Neural crest cell (in vitro differentiated cells): ENCODE measurements at places on chromosomes 7 and 10. TPM values are rescaled to one million over a fixed set of nuclear protein-coding genes. Genes with fewer than 3 reads are reported as not detected.

Gene FIGNL1
- 40.4 and 44.0 TPM in 2 replicates for total RNA-seq

Gene TCF7L2
- 34.8 and 39.7 TPM in 2 replicates for total RNA-seq

Gene FEZF1
- total RNA-seq = not detected in 2 replicates

Gene TMEM26
- total RNA-seq = 0.05 and 0.23 TPM in 2 replicates

DNA sequence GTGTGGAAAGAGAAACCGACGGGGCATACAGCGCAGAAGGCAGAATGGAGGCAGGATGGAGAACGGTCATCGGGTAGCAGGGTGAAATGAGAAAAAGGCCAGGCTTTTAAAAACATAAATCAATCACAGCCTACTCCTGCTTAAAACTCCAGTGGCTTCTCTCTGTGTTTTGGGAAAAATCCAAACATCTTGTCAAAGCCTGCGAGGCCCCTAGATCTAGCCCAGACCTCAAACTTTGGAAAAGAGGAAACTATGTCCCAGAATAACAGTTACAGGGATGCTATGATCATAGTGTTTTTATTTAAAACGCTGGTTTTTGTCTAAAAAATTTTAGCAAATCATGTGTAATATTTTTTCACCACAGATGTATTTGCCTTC, 41.1 kb downstream of the PPP1R3C start:
- no peak for DNase-seq

GRCh38 chr7:118080947-118081346, 103.0 kb upstream of the LSM8 start:
- DNase-seq = no peak

DNA sequence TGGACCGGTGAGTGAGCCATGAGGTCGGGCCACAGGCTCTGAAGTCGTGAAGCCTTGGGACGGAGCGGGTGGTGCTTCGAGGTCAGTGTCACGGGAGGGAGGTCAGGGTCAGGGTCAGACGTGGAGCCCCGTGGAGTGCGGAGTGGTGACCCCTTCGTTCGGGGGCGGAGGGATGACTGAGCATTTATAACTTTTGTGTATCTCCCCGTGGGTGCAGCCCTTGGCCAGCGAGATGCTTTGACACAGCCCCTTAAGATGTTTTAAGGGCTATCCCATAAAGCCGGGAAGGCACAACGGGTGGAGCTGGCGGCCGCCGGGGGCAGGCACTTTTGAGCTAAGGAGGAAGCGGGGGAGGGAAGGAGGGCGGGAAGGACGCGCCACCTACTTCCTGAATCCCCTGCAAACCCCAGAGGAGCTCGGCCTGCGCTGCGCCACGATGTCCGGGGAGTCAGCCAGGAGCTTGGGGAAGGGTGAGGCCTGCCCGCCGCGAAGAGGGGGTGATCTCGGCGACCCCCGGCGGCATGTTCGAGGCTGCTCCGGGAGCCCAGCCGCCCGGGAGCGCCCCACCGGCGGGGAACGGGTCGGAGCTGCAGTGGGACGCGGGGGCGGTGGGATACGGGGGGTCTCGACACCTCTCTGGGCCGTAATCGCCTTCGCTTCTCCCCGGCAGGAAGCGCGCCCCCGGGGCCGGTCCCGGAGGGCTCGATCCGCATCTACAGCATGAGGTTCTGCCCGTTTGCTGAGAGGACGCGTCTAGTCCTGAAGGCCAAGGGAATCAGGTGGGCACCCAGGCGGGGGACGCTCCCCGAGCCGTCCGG, at the start of gene GSTO1:
GSTO1 (plus strand) TSS at position 400 of the 818 bp plus-strand sequence; CDS start at position 437, 37 bp downstream.
- peak; percentile 34 for DNase-seq

GRCh38 chr7:38506756-38507155, 124.4 kb downstream of the AMPH start:
- DNase-seq = no peak

GRCh38 chr10:116208956-116209567, 63.9 kb downstream of the GFRA1 start:
- DNase-seq = no peak

- no peak for DNase-seq
These were observed 34.4 kb upstream of the SLC29A4 start for GRCh38 chr7:5248201-5248885.

DNA sequence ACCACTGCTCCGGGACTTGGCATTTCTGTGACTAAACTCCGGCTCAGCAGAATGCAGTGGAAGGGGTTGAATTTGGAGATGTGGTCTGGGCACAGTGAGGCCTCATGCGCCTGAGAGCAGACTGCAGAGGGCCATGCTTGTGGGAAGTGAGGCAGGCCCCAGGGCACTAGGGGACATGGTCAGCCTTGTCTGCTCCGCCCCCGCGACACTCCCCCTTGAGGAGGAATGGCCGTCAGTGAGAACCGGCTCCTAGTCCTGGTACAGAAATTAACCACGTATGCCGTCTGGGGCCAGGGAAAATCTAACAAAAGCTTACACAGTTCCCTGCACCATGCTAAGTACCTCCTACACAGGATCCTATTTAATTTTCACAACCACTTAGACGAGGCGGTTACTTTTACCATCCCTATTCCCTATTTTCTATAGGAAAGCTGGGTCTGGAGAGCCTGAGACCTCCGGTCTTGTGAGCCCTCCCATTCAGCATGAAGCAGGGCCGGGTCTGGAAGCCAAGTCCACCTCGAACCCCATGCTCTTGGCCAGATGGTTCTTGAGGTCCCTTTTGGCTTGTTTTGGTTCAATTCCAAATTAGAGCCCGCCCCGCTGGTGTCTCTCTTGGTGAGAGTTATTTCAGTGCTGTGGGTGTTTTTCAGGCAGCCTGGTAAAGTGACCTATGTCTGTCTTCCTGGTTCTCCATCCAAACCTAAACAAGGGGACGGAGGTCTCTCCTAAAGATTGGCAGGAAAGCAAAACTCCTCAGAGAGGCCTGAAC, 87.7 kb upstream of the PITRM1 start:
- no peak for DNase-seq

- DNase-seq = no peak
These were observed 19.4 kb downstream of the RNF32 start for GRCh38 chr7:156659961-156660360.

GRCh38 chr7:30731581-30731980, 20.4 kb upstream of the INMT start:
- no peak for DNase-seq
